Stimulated activated CD8-positive, alpha-beta memory T cell treated with anti-CD3 and anti-CD28 coated beads, Interleukin-4, amount 100 ng/mL, for 4 hours (primary cell): ENCODE measurements at places on chromosomes 16 and 17.

GRCh38 chr16:79573071-79573470, 27.5 kb downstream of the MAF start:
- no peak for DNase-seq

DNA sequence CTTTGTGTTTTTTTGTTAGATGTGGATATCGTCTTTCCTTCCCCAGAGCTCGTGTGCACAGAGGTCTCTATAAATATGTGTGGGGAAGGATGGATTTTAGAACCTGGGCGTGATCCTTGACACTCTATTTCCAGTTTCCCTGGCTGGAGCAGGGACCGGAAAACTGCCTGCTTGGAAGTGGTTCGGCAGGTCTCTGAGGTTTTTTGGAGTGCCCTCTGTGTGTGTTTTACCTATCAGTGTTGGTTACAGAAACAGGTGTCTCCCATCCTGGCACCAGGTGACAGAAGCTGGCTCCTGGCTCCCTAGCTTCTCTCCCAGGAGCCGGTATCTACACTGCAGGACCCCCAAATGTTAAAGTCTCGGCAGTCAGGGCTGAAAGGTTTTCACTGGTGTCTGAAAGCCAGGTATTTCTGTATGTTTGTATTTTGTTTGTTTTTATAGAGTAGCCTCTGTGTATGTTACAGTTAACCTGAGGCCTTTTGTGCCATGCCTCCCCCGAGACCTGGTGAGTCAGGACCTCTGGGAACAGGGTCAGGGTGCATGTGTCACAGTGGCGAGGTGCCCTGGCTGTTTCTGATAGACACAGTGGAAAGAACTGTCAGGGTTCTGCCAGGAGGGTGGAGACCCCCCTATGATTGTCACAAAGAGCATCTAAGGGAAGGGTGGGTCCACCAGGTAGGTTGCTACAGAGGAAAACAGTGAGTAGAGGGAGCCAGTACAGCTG, 31.3 kb downstream of the ZC3H18 start:
- no peak for DNase-seq

DNA sequence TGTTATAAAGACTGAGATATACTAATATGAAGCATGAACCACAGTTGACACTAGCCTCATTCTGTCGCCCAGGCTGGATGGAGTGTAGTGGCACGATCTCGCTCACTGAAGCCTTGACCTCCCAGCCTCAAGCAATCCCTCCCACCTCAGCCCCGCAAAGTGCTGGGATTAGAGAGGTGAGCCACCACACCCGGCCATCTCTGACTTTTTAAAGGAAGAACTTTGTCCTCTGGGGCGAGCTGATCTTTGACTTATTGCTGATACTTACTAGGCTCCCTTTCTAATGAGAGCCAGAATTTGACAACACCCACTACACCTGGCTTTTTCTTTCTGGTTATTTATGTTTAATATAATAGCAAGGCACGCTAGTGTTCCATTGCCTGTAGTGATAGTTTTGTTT, 57.2 kb downstream of the CLEC16A start:
- no peak for DNase-seq

GRCh38 chr17:40191237-40192208, 14.3 kb downstream of the RAPGEFL1 start:
- DNase-seq = peak; percentile 28

GRCh38 chr17:16241906-16242399, 24.9 kb downstream of the PIGL start:
- DNase-seq = no peak

GRCh38 chr17:951325-952132, 28.0 kb downstream of the NXN start:
- DNase-seq = no peak

DNA sequence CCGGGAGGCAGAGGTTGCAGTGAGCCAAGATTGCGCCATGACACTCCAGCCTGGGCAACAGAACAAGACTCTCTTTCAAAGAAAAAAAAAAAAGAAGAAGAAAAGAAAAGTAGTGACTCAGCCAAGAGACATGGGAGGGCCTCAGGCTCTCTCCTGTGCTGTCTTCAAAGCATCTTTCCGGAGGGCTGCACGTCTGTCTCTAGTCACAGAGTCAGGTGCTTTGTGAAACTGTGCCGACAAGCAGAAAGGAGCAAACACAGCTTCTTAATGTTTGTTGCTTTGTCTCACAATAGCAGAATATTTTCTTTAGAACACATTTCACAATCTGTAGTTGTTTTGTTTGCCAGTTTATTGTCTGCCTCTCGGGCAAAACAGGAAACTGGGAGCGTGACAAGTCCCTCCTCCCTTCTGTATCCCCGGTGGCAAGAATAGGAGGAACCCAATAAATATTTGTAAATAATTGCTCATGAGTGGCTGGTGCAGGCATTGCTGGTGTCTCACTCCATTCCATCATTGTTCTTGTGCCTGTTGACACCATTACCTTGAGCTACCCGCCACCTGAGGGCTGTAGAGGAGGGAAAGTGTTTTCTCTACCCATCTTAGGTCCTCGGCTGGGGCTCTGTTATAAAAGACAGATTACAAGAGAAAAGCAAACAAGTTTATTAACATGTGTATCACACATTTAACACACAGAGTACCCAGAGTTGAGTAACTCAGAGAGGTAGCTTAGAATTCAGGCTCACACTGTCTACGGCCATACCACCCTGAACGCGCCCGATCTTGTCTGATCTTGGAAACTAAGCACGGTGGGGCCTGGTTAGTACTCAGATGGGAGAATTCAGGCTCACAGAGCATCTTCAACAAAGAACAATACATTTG, 5.5 kb downstream of the GAST start:
- DNase-seq = no peak

DNA sequence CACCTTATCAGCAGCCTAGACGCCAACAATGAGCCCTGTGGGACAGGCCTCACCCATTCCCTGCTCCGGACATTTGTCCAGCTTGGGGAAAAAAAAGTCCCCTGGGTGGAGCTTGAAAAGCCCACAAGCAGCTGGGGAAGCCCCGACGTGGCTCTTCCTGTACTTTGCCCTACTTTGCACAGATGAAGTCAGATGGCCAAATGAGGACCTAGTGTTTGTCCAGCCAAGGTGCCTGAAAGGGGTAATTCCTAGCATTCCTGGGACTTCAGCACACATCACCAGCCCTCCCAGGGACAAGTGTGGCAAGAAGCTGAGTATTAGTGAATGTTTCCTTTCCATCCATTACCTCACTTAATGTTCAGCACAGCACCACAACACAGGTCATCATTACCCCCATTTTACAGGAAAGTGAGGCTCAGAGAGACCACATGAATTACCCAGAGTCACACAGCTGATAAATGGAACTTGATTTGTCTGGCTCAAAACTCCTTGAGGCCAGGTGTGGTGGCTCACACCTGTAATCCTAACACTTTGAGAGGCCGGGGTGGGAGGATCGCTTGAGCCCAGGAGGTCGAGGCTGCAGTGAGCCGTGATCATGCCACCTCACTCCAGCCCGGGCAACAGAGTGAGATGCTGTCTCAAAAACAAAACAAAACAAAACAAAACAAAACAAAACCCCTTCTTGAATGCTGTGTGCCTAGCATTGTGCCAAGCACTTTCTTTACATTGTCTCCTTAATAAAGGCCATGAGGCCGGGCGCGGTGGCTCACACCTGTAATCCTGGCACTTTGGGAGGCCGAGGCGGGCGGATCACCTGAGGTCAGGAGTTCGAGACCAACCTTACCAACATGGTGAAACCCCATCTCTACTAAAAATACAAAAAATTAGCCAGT, 19.9 kb upstream of the PLLP start:
- DNase-seq = no peak

- DNase-seq = no peak
Measured at GRCh38 chr17:7440113-7440833, 961 bp downstream of the FGF11 start.

DNA sequence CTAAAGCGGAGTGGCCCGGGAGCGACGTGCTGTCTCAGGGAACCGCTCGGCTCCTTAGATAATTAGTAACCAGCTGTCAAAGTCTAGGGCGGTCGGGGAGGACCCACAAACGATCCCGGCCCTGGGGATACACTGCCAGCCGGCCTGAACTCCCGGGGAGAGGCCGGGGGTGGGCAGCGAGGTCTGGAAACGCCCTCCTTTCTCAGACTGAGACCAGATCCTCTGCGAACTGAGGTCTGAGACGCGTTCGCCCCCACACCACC, 1.3 kb downstream of the HNF1B start:
- DNase-seq = no peak

GRCh38 chr17:44314031-44314430, 5.6 kb downstream of the RUNDC3A start:
- DNase-seq = no peak

- no peak for DNase-seq
Measured at GRCh38 chr16:17396762-17397498, 73.8 kb downstream of the XYLT1 start.

- no peak for DNase-seq
Measured at GRCh38 chr16:79047337-79047736, 553.2 kb downstream of the MAF start.

- no peak for DNase-seq
Measured at GRCh38 chr16:287298-287811, 4.4 kb downstream of the PDIA2 start.

- DNase-seq = no peak
Measured at GRCh38 chr16:3589441-3589921, 12.3 kb upstream of the NLRC3 start.

DNA sequence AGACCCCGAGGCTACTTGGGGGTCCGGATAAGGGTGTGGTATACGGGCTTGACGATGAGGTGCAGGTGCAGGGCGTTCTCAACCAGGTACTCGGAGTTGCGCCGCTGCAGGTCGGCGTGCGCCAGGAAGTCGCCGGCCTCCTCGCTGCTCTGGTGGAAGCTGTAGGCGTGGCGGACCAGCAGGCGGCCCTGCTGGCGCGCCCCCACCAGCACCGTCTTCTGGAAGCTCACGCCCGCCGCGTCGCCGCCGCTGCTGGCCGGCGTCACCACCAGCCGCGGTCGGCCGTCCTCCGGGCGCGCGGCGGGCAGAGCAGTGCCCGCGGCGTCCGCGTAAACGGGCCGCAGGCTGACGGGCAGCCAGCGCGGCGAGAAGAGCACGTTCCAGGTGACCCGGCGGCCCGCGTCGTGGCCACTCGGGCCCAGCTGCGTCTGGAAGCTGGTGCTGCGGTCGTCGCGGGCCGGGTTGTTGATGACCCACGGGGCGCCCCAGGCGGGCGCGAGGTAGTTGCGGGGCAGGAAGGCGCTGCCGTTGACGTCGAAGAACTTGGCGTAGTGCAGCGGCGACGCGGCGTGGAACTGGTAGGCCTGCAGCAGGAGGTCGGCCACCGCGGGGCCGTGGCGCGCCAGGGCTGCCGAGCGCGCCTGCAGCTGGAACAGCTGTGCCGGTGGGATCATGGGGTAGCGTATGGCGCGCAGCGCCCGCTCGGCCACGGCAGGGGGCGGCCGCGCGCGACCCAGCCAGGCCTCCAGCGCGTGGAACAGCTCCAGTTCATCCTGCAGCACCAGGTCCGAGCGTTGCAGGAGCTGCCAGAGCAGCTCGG, 4.8 kb downstream of the BTBD17 start:
- DNase-seq = no peak

GRCh38 chr16:2280981-2281542, 13.1 kb upstream of the RNPS1 start:
- DNase-seq = no peak

- DNase-seq = no peak
Measured at GRCh38 chr17:77619326-77619725, 339.2 kb upstream of the TNRC6C start.

DNA sequence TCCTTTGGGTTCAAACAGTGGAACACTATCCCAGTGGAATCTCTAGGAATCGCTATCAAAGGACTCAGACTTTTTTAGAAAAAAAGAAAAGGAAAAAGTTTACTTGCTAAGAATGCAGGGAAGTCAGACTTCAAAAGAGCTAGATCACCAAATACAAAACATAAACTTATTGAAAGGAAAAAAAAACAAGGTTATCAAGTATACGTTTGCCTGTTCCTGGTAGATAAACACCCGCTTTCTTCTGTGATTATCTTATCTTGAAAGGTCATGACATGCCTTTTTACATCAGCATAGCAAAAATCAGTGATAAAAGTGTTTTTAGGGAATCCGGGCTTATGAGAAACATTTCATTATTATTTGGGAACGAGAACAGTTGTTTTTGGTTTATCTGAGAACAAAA, 129.3 kb upstream of the TMEM97 start:
- DNase-seq = no peak
